Dermis microvascular lymphatic vessel endothelial cell (primary cell): ENCODE measurements at places on chromosomes 11 and 22.

GRCh38 chr11:33383075-33383919 is 126.1 kb downstream of the HIPK3 start:
- no peak for DNase-seq

DNA sequence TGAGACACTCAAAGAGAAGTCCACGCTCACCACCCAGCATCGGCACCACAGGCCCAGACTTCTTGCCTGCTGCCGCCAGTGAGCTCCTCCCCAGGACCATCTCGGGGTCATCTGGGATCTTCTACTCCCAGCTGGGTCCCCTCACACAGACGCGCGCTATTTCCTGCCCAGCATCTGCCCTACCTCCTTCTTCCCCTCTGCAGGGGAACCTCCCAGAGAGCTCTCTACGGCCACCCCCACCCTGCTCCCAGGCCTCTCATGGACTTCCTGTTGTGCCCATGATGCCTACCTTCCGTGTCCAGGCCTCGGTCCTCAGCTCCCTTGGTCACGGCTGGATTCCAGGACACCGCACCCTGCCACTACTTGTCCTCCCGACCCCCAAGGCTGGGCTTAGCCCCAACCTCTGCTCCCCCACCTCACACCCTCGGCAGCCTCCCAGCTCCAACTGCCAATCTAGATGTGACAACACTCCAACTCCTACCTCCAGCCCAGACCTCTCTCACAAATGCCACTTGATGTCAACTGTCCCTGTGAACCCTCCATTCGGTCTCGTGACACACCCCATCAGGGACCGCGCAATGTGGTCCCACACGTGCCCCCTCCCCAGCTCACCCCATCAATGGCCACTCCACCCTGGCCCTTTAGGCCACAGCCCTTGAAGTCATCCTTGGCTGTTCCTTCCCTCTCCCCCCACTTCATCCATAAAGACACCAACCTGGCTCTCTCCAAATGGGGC is 45.3 kb downstream of the SGSM3 start:
- no peak for DNase-seq

DNA sequence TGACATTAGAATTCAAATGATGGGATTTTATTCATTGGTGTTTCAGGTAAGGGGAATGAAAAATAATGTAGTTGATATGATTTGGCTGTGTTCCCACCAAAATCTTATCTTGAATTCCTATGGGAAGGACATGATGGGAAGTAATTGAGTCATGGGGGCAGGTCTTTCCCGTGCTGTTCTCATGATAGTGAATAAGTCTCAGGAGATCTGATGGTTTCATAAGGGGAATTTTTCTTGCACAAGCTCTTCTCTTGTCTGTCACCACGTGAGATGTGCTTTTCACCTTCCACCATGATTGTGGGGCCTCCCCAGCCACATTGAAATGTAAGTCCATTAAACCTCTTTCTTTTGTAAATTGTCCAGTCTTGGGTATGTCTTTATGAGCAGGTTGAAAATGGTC is 268.6 kb upstream of the CHORDC1 start:
- DNase-seq, result no peak

GRCh38 chr11:110762590-110762989 is 50.4 kb upstream of the ARHGAP20 start:
- DNase-seq, result no peak

DNA sequence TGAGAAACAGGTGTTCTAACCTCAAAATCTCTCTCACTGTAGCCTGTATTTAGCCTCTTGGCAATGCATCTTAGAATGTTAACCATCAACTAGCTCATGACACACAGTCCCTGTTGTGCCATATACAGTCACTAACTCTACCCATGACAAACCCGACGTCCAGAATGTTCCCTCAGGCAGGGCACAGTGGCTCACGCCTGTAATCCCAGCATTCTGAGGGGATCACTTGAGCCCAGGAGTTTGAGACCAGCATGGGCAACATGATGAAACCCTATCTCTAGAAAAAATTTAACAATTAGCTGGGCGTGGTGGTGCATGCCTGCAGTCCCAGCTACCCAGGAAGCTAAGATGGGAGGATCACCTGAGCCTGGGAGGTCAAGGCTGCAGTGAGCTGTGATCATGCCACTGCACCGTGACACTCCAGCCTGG is 18.2 kb upstream of the CCDC34 start:
- DNase-seq, result no peak

- no peak for DNase-seq
Measured at GRCh38 chr11:113674397-113674685, 31.8 kb downstream of the TMPRSS5 start.

GRCh38 chr22:26700886-26701285 is 43.5 kb downstream of the MIAT start:
- no peak for DNase-seq

DNA sequence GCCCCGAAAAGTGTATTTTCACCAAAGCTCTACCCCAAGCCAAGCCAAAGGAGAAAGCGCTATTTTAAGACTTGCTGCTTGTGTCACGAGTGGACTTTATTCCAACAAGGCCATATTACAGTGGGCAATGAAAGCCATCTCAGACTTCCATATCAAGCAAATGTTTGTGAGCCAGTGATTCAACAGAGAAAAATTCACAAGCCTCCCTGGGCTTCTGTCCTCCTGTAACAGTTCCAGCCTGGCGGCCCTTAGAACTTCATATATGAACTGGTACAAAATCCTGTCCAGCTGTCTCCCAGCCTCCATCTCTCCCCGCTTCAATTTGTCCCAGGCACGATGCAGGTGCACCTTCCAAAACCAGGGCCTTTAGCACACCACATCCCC is 11.2 kb downstream of the LARGE1 start:
- no peak for DNase-seq

DNA sequence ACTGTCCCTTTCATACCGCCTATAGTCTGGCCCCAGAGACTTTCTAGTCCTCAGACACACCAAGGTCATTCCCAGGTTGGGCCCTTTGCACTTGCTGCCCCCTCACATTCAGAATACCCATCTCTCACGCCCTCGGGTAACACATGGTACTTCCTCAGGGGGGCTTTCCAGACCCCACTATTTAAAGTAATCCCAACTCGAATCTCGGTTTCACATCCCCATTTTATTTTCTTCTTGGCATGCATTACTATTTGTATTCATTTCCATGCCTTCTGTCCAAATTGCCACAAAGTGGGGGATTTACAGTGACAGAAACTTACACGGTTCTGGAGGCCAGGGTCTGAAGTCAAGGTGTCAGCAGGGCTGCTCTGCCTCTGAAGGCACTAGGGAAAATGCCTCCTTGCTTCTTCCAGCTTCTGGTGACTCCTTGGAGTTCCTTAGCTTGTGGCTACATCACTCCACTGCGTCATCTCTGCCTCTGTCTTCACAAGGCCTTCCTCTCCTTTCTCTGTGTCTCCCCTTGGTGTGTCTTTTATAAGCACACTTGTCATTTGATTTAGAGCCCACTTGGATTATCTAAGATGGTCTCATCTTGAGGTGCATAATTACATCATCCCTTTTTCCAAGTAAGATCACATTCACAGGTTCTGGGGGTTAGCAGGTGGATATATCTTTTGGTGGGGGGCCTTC is 15.1 kb downstream of the RCN1 start:
- no peak for DNase-seq

- no peak for DNase-seq
Measured at GRCh38 chr11:29231586-29231985, 785.2 kb downstream of the KCNA4 start.

DNA sequence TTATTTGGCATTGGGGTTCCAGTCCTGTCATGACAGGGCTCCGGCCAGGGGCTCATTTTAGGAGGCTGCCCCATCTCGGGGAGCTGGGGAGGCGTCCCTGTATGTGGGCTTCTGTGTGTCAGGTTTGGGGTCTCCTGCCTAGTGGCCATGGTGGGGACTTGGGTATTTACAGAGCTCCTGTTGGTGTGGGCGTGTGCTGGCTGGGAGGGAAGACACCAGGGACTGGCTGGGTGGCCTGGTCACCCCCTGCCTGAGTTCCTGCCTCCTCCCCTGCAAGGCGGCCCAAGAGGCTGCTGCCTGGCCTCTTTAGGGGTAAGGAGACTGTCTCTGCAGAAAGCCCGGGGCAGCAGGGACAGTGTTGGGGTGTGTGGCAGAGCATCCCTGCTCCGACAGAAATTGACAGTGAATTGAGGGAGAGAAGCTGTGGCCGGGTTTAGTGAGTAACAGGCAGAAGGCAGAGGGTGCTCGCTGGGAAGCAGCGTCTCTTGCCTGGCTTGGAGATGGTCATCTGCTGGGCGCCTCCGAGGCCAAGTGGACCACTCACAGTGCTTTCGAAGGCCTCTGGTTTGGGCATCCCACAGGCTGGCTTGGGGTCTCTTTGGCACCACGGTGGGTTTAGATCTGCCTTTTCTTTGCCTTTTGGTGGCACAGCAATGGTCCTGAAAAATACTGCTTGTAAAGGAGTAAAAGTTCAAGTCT is 40.3 kb upstream of the GRAMD4 start:
- DNase-seq, result no peak

DNA sequence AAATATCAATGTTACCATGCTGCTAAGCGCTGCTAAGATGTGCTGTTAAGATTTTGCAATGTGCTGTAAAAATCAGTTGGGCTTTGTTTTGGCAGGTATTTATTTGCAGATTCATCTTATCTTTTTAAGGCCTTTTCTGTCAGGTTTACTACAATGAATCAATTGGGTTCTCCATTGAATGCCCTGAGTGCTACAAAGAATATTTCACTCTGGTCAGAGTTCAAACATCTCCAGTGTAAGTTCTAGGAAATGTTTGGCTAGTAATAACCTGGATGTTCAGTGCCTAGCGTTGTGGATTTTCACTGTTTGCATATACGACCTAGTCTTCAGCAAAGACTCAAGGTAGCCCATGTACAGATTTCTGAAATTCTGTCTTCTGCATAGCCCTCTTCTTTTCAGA is 36.0 kb downstream of the RSF1 start:
- DNase-seq, result no peak

GRCh38 chr11:119791701-119792151 is 62.7 kb upstream of the NECTIN1 start:
- no peak for DNase-seq

GRCh38 chr22:23062616-23063538 is 7.4 kb upstream of the GNAZ start:
- DNase-seq, result no peak

DNA sequence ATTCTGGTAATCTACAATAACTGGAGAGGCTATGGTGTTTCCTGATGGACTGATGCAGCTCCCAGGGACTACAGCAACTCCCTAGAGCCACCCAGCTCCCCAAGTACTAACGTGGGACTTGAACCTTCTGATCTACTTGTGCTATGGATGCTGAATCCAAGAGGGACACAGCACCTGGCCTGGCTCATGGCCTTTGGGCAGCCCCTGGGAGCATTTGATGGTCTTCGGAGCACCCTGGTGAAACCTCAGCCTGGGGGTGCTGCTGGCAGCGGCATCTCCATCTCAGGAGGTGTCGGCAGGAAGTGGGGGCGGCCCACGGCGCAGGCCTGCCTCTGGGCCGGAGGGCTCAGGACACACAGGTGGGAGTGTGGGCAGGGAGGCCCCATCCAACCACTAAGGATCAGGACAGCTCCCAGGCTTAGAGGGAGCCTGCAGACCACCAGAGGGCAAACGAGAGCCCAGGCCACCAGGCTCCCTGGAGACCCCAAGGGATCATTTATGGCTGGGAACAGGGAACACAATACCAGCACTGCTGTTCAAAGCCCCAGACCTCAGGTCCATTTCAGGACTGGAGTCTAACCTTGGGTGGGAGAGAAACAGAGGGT is 8.7 kb downstream of the EHD1 start:
- DNase-seq, result no peak

- no peak for DNase-seq
Measured at GRCh38 chr22:25114369-25115362, 85.0 kb upstream of the CRYBB3 start.

DNA sequence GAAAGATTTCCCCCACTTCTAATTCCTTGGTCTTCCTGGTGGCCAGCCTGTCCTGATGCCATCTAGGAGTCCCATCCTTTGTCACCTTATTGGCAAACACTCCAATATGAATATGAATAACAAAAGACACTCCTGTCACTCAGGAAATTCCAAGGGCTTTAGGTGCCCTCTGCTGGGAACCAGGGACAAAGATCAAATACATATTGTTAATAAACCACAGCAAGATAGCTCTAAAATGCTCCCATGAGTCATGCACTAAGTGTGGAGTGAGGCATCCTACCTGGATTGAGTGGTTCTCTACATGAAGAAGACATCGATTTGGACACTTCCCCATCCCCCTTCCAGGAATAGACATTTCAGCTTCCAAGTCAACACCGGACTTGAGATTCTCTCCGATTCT is 823.6 kb downstream of the TBC1D22A start:
- DNase-seq, result no peak

- DNase-seq, result no peak
Measured at GRCh38 chr22:27381552-27381951, 420.0 kb downstream of the MN1 start.

GRCh38 chr11:119531623-119532022 is 108.7 kb upstream of the THY1 start:
- no peak for DNase-seq

GRCh38 chr22:46564084-46564714 is 26.8 kb upstream of the CELSR1 start:
- DNase-seq, result no peak

GRCh38 chr11:73157101-73158010 is 15.2 kb upstream of the FCHSD2 start:
- no peak for DNase-seq

DNA sequence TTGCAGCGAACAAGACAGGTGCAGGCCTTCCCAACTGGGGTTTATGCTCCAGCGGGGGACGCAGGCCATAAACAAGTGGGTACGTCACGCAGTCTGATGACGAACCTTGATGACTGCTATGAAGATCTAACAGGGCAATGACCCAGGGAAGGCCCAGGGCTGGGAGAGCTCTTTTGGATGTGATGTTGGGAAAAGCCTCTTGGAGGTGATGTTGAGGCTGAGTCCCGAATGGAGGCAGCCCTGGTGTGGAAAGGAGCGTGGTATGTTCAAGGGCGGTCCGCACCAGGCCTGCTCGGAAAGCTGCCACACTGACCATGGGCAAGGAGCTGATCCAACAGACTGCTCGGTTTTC is 5.8 kb downstream of the FADS2 start:
- no peak for DNase-seq

DNA sequence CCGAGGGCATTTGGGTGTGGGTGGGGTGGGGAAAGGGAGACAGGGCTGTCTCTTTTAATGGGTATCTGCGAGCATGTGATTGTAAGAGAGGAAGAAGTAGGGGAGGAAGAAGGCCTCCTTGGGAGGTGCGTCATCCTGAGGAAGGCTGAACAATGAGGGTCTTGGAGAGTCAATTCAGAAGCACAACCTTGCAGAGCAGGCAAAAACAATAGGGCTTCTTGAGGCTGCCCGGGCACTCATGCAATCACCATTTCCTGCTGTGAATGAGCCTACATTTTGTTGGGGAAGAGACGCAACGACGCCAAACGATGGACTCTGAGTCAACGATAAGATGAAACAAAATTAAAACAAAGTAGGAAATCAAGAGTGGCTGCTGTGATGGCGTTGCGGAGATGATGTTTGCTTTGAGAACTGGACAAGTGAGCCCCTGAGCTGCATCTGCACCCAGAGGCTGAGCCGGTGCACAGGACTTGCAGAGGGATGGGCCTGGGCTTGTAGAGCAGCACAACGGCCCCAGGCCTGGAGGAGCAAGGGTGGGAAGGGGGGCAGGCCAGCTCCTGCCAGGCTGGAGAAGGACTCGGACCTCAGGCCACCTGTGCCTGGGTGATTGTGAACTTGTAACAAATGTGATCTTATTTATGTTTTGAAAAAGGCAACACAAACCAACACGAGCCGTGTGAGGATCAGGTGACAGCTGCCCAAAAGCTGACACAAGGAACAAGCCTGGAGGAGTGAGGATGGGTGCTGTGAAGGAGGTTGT is 92.3 kb upstream of the B3GAT1 start:
- no peak for DNase-seq
